Fibroblast of the aortic adventitia (primary cell): ENCODE measurements at places on chromosomes 7 and 10.

- no peak for DNase-seq
Observed at GRCh38 chr7:138405496-138405895, 54.6 kb upstream of the TRIM24 start.

DNA sequence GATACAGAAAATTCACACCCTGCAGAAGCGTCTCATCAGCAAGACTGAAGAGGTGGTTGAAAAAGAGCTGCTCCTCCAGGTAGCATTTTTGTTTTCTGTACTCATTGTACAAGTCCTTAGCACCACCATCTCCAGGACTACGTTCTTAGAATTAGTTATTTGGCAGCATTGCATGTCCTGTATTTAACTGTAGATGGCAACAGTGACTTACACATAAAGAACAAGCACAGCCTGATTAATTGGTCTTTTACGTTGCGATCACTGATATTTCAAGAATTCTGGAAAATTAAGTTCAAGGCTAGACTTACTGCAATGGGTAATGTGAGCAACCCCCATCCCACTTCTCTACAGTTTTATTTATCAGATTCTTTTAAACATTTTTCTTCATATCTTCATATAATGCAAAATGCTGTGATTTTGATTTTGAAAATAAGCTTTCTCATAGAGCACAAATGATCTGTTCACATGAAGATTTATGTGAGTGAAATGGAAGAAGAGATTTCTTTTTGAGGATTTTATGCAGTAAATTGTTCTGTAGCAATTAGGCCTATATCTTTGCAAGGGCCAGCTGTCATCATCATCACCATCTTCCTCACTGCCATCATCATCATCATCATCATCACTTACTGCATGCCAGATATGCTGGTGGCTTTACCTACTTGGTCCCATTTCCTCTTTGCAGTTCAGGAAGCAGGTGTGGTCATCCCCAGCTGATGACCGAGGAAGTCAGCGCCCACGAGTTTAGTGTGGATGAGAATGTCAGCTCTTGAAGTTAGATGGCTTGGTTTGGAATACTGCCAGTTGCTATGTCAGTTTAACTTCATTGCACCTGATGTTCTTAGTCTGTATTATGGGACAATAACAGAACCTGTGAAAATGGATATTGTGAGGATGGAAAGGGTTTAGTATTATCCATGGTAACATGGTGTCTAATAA, 53.4 kb downstream of the CFAP58 start:
- peak; percentile 77 for DNase-seq

DNA sequence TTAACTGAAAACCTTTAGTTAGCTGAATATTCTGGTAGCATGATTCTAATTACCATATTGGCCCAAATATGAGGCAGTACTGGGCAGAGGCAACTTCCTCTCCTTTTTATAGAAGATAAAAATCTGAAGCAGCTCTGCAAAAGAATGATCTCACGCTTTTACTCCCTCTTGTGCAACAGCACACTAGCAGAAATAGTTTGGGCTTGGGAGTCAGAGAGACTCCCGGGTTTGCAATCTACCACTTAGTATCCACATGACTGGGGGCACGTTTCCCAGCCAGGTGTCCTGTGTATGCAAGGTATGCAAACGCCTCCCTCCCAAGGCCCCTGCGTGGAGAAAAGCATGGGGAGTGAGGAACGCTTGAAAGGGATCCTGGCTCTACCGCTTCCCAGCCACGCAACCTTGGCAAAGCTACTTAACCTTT, 47.2 kb upstream of the RHEB start:
- peak; percentile 82 for DNase-seq

DNA sequence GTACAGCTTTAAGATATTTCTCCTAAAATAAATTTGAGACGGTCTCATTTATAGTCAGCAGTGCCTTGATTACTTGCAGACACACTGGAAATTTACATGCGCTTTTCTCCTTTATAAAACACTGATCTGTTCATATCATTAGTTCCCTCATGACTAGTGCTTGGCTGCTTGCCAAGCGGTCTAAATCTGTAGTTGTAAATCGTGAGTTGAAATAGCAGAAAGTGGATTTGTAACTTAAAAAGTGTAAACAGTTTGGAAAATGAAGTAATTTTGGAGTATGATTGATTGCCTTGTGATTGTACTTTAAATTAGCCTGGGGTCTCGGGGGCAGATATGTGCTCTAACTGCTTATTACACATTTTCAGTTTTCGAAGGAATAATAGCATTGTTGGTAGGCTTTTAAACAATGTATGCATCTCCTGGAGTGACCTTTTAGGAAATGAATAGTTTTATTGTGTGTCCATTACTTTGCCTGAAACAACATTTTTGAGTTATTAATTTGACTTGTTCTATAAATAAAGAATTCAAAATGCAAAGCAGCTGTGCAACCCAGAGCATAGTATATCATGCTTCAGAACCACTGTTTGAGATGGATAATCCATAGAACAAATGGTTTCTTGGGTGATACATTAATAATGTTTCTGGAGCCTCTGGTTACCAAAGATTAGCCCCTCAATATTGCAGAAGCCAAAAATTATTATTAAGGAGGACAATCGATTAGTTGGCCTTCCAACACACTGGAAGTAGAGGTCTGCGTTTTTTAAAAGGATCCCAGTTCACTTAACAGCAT, 73.3 kb downstream of the ARID5B start:
- DNase-seq = peak; percentile 75

DNA sequence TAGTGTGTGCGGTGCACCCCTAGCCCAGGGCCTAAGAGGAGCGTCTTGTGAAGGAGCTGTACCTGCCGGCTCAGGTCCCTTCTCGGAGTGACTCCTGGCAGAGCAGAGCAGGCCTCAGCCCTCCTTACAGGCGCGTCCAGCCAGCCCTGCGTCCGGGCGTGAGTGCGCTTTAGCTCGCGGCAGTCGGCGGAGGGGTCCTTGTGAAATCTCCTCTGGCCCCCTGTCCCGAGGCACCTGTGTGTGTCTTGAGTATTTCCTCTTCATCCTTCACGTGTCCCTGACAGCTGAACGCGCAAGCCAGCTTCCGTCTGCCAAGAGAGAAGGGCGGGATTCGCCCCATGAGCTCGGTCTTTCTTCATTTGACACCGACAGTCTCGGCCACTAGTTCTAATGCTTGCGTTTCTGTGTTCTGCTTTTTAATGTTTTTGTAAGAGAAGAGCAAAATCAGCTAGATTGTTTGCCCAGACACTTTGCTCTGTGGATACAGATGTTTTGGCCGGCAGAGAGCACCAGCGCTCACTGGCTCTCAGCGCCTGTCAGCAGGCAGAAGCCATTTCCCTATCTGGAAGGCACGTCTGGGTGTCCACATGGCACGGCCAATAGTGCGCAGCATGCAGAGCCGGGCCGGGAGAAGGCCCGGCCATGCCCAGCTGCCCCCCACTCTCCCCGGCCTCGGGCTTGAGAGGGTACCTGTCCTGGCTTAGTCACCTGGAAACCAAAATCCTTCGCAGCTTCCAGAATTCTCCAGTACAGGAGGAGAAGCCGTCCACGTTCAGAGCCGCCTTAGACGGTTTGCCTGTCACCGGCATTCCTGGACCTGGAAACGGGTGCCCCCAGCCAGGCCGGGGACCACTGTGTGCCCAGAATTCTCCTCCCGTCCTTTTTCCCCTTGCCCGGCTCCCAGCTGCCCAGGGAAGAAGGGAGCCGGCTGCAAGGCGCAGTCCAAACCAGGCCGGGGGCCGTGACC, 7.0 kb downstream of the GET4 start:
- peak; percentile 43 for DNase-seq

- no peak for DNase-seq
Observed at GRCh38 chr7:158251061-158251965, 336.3 kb downstream of the PTPRN2 start.
